ENCODE measurements at places on chromosomes 11 and 22.

GRCh38 chr22:33063611-33064010 lies 5.4 kb upstream of the SYN3 start:
- no peak for DNase-seq

GRCh38 chr11:4059424-4059823 lies 35.2 kb upstream of the RRM1 start:
- DNase-seq = no peak

GRCh38 chr11:111422494-111423249 lies 43.6 kb upstream of the POU2AF1 start:
- no peak for DNase-seq

DNA sequence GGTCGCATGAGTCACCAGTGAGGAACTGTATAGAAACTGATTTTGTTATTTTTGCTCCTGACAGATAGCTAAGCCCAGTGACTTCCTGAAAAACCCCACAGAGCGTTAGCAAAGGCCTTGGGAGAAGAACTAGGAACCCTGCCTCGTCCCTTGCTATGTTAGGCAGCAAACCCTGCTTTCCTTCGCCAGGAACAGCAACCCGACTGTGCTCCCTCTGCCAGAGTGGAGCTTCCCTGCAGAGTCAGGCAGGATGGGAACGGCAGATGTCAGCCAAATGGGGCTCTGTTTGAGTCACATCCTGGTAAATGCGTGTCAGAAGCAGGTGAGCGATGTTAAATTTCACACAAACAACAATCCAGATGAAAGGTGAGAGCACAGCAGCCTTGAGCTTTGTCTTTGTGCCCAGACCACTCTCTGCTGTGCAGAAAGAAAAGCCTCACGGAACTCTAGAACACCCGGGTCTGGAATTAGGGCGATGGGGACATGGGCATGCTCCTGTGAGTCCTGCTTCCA lies 186.6 kb downstream of the ADAMTS15 start:
- DNase-seq = no peak

GRCh38 chr11:47176328-47177228 lies at the start of gene ARFGAP2:
Gene ARFGAP2 (minus strand): TSS chr11:47176879. CDS start chr11:47176853, 26 bp downstream.
- DNase-seq = peak; percentile 89

DNA sequence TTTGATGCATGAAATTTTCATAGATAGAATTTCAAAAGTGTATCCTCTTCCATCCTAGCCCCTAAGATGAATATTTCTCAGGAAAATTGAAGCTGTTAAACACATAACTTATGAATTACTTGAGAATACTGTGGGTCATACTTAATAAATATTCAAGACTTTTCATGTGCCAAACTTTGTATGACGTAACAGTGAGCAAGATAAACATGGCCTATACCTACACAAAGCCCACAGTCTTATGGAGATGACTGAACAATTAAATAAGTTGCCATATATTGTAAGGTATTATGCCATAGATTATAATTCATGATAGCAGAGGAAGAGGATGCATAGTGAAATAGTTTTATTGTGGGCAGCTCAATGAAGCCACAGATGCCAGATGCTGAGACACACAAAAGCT lies 620.7 kb upstream of the ANO5 start:
- DNase-seq = no peak

DNA sequence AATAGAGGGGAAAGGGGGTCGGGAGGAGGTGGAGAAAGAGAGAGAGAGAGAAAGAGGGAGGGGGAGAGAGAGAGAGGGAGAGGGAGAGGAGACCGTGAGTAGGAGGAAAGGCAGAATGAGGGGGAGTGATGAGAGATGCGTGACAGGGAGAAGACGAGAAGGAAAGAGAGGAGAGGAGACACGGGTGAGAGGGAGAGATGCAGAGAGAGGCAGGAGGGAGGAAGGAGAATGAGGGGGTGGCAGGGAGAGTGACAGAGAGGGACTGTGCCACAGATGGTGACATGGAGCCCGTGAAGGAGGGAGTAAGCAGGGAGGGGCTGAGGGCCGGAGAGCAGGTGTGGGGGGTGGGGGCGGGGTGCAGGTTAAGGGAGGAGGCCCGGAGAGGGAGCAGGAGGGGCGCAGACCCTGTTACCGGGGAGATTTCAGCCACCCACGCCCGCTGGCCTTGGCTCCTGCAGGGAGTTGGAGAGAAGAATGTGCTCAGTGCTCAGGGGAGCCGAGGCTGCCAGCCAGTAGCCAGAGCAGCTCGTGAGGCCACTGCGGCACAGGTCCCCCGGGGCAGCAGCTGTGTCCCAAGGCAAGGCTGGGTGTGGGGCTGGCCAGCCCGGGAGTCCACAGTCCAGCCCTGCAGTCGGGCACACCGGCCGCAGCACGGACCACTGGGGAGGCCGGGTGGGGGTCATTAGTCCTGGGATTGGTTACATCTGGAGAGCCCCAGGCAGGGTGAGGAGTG lies at the start of gene SSTR3:
TSS of gene SSTR3 (minus strand) at position 304 of the 733 bp plus-strand sequence. CDS start 4,674 bp downstream, outside the sequence.
- DNase-seq = no peak

DNA sequence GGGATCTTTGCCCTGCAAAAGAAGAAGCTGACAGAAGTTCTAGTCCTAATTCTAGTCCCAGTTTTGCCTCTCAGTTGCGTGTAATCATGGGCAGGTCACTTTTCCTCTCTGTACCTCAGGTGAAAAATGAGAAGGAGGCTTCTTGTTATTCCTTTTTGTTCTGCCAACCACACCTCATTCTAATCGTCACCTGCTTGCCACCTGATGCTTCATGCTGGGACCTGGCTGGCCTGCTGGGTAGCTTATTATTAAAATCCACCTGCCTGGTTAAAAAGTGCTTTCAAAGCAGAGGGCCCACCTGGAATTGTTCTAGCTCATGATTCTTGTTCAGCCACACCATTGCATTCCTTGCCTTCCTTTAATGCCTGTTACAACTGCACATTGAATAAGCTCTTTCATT lies 8.4 kb upstream of the ALG8 start:
- no peak for DNase-seq

- DNase-seq = no peak
Observed at GRCh38 chr11:36363361-36364268, 67.5 kb downstream of the PRR5L start.

DNA sequence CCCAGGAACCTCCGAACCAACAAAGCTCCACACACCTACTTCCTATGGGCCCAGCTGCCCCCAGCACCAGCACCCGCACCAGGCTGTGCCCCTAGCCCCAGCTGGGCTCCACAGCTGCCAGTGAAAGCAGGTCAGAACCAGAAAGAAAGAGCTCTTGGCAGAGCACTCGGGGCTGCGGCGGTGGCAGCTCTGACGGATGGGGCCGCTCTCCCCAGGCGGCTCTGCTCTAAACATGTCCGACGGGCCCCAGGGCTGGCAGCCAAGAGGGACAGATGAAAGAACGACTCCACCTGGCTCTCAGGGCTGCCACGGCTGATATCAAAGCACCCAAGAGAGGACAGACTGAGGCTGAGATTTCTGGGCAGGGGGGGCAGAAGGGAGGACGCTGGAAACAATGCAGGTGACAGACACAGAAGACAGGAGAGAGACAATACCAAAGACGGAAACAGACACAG lies 25.7 kb downstream of the LRFN4 start:
- no peak for DNase-seq

- DNase-seq = no peak
Observed at GRCh38 chr11:74673693-74674360, 57.4 kb downstream of the CHRDL2 start.

DNA sequence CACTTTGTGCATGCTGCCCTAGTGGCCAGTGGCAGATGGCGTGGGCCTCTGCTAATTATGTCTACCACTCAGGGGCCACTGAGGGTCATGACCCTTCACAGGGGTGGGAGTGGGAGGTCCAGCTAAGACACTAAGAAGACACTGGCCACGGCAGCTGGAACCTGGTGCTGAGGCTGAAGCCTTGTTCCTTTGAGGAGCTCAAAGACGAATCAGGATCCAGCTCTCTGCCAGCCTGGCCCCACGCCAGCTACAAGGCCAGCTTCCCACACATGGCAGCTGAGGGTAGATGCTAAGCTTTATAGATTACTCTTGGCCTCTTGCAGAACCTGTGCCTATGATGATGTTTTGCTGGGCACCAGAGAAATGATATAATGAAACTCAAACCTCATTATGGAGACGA lies 226.3 kb downstream of the DSCAML1 start:
- no peak for DNase-seq

GRCh38 chr11:76156971-76157427 lies 49.3 kb downstream of the WNT11 start:
- no peak for DNase-seq

DNA sequence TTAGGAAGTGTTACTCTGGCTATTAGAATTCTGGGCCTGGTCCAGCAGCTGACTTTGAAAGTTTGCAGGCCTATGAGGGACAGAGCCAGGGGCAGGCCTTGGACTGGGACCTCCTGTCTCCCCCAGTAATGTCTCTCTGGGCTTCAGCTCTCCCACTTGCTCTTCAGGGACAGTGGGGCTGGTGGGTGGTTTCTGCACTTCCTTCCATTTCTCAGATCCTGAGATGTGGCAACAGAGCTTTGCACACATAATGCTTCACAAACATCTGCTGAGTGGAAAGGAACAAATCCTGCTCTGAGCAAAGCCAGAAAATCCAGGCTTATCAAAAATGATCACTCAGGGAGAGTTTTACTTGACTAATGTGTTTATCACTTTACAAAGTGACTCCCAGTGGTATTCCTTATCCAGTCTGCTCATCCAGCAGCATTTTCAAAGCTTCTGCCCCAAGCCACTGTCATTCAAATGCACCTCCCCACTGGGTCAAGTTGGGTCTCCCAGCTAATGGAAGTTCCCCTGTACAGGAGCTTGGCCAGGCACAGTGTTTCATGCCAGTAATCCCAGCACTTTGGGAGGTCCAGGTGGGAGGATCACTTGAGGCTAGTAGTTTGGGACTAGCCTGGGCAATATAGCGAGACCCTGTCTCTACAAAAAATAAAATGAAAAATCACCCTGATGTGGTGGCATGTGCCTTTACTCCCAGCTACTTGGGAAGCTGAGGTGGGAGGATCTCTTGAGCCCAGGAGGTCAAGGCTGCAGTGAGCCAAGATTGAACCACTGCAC lies 13.5 kb upstream of the OSBP2 start:
- no peak for DNase-seq

All from central memory CD8-positive, alpha-beta T cell (primary cell).